ENCODE measurements at places on chromosomes 12 and 14.

DNA sequence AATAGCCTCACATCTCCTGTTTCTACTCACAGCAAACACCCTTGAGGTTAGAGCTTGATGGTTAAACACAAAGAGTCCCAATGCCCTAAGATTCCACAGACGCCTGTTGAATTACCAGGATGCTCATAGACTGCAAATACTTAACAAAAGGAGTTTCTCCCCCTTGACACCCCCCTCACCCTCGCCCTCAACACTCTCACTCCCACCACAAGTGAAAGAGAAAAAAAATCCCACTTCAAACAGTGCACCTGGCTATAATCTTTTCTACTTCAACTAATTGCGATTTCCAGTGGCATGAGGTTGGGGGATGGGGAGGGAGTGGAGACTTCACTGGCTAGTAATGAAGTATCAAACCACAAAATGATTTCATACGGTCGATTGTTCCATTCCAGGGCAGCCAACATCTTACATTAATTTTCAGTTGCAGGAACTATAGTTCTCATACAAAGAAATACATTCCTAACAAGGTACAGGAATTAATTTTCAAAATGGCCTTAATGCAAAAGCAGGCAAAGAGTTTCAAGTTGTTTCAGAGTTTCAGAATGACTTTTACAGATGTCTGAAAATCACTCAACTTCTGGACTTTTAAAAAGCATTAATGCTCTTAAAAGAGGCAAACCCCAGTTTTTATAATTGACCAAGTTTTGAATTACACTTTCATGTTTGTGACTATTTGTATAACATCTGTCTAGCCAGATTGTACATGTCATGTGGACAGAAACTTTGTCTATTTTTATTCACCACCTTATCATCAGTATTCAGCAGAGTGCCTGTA, 390.7 kb downstream of the C12orf75 start:
- DNase-seq = peak; percentile 64

DNA sequence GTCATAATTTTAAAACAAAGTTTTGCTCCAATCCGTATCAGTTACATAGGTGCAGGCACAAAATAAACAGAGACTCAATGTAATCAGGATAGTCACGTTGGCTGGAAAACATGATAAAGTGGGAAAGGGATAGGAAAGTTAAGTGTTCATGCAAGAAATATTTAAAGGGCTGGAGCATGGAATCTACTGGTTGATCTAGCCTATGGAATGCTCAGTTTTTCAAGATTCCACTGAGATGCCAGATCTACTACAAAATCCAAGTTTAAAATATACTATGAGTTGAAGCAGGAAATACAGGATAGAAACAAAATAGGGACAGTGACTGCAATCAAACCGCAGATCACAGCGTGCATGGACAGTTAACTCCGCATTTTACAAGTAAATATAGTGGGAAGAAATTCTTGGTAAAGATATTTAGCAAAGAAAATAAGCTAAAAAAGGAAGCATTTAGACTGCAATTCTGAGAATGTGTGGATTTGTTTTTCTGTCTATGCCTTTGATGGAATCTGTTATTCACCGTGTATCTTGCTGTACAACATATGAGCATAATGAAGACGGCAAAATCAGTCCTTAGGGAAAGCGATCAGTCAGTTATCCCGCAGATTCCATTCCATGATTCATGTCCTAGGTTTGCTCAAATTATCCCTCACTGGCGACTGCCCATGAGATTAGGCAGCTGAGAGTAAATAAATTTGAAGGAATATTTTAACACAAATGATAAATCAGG, 1044.3 kb downstream of the FLRT2 start:
- no peak for DNase-seq

- no peak for DNase-seq
Measured at GRCh38 chr12:64658892-64659481, 48.7 kb downstream of the RASSF3 start.

DNA sequence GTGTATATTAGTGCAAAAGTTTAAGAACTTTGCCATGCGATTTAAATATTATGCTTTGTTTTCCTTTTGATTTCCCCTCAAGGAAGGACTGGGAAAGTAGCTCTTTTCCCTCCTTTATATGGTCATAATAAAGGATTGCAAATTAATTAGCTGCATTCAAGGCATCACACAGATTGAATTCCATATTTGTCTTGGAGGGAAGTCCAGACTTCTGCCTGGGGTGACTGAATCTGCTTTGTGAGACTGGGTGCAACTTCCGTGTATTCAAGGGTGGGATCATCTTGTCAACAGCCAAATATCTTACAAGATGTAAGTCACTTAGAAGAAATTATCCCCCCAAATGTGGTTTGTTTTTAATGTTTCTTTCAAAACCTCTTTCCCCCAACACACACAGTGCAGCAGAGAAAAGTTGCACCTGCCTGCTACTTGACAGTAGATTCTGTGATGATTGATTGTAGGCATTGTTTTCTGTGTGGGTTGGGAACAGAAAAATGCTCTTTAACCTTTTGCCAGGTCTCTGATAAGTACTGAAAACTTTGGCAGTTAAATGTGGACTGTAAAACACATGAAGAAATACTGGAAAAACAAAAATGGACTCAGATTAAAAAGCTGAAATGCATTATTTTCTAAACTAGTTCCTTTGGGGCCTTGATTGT, 28.4 kb downstream of the STK38L start:
- DNase-seq = no peak

DNA sequence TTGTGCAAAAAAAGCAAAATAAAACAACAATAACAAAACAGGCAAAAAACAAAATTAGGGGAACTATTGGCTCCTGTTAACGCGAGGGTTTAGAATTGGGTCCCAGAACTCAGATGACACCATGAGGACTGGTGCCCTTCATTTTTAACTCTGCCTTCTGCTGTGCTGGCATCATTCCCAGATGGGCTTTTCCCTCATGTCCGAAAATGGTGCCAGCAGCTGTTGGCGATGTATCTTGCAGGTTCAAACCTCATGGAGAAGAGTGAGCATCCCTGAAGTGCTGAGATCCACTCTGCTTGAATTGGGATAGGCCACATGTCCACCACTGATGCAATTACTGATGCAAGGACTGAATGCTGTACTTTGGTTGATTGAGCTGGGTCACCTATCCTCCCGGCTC, 61.1 kb downstream of the MYRFL start:
- no peak for DNase-seq

DNA sequence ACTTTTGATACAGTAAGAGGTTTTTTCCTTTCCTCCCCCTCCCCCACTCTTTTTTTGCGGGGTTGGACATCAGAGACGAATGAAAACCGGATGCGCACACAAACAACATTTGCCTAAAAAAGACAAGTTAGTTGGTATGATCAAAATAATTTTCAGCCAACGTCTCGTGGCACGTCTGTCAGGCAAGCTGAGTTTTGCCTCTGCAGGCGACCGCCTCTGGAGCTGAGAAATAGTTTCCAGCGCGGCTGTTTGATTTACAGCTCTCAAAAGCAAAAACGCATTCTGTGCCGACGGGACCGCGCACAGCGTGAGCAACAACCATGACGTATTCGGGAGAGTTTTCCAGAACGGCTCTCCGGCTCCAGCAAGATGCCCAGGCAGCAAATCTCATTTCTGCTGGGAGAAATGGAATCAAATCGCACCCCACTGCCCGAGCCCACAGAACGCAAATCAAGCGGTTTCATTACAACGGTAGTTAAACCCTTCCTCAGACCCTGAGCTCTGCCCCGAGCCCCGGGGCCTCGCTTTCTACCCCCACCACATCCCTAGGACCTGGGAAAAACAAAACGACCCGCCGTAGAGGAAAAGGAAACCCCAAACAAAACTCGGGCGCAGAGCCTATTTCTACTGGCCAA, 14.2 kb upstream of the CALM1 start:
- peak; percentile 62 for DNase-seq

DNA sequence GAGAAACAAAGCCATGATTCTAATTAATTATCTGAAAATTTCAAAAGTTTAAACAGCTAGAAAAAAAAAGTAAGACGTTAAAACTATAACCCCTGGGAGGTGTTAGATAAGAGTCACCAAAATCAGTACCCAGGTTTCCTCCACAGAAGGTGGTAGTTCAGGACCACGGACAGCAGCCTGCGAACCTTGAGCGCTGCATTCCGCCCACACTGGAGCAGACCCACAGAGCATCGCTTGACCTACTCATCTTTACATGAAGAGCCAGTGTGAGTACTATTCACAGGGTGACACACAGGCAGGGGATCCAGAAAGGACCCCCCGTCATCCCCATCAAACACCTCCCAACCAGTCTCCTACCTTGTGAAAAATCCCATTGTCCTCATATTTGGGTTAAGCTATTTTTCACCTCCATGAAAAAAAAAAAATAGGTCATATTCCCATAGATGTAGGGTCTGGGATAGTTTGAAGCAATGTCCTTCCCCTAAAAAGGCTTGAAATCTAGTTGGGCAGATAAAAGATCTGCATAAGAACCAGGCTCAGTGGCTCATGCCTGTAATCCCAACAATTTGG, 8.8 kb upstream of the CHGA start:
- no peak for DNase-seq

DNA sequence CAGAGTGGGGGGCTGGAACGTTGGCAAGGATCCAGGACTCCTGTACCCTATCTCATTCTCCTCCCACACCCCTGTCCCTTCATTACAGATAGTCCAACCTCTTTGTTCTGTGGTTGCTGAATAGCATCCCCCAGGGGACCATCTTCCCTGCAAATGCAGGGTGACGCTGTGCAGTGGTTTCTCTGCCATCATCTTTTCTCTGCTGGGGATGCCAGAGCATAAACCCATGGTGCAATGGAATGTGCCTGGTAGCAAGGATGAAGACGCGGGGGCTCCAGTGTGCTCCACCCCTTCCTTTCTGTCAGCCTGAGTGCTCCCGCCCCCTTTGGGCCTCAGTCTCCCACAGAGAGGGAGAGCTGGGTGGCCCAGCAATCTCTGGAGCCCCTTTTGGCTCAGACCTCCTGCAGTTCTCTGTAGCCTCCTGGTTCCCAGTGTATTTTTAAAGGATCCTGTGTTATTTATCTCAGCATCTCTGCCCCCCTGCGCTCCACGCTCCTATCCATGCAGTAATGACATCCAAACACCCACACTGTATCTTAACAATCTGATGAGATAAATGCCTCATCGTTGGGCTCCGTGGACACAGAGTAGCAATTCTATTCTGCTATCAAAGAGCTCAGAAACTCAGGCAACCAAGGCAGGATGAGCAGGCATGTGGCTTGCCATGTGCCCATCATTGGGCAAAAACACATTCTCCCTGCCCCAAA, 212.8 kb downstream of the CACNA1C start:
- DNase-seq = no peak

DNA sequence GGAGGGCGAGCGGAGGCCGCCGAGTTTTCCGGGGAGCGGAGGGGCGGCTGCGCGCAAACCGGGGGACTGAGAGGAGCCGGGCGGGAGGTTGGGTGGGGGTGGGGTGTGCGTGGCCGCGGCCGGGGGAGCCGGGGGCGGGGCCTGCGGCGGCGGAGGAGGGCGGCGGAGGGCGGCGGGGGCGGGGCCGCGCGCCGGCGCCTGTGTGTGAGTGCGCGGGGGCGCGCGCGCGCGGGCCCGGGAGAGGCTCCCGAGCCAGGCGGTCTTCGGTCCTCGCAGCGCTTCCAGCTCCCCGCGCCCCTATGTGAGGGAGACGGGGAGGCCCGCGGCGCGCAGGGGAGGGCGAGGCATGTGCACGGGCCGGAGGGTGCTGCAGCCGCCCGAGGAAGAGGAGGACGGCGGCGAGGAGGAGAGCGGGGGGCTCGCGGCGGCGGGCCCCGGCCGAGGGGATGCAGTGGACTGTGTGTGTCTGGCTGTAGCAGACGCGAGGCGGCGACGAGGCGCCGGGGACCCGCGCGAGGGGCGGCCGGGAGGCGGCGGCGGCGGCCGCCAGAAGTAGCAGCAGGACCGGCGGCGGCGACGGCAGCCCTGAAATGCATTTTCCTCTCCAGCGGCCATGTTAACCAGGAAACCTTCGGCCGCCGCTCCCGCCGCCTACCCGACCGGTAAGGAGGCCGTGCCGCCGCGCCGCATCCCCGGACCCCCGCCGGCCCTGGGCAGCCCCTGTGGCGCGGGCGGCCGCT, at the start of gene DYRK2:
TSS of gene DYRK2 (plus strand) at position 225 of the 740 bp plus-strand sequence. CDS start at position 614, 389 bp downstream.
- peak; percentile 89 for DNase-seq

DNA sequence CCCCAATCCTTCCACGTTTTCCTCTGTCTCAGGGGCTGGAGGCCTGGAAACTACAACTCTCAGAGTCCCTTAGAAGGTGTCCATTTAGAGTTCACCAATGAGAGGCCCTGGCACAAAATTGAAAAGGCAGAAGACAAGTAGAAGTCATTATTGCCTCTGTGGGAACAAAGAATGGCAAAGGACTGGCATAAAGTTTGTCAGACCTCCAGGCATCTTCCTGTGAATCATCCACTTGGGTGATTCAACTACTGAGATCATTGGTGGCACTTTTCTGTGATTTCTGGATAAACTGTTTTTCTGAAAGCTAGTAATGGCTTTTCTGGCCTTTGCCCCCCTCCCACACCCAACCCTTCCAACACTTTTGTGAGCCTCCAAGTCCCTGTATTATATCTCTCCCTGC, 42.6 kb upstream of the C12orf42 start:
- DNase-seq = no peak

GRCh38 chr12:57729321-57729844, 9.2 kb downstream of the AGAP2 start:
- DNase-seq = no peak

DNA sequence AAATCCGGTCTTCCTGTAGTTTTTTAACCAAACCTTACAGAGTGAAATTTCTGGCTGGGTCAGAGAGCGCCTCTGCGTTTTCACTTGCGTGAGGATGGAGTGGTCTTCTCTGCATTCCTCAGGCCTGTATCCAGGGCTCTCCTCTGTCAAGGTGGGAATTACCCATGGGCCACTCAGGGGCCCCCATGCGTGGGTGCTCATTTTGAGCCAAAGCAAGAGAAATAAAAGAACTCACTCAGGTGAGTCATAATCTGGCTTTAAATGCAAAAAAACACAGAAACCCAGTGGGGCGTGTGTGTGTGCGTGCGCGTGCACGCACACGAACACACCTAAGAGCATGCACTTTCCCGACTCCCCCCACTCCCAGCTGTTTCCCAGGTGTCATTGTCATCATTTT, 104.0 kb upstream of the PWP1 start:
- DNase-seq = no peak

DNA sequence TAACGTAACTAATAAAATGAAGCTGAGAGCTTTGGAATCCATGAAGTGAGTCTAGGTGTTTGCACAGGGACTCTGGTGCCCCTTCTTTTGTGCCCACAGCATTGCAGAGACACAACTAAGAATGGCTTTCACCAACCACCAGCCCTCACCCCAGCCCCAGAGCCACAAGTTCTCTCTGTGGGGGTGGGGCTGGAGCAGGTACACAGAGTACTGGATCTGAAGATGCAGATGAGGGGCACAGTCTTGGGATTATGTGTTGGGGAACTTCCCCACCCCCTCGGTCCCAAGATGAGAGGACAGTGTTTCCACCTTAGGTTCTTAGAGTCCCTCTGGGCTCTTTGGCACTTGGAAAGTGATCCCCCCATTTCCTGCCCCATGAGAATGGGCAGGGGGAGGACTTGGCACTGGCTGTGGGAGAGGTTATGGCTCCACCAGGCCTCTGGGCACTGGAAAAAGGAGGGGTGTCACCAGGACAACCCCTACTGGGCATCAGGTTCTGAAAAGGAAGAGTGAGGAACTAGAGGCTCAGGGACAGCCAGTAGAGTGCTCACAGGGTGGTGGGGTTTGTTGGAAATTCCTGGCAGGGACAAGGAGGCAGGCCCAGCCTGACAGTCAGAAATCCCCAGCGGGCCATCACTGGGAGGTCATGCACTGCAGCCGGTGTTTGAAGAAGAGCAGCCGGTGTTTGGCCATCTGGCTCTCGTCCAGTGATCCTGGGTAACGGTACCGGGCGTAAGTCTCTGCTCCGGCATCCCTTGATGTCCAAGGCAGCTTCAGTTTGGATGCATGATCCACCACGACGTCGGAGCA, 6.7 kb downstream of the B4GALNT1 start:
- DNase-seq = no peak
